ENCODE measurements at places on chromosomes 13 and 19. TPM values are rescaled to one million over a fixed set of nuclear protein-coding genes. Genes with fewer than 3 reads are reported as not detected.

DNA sequence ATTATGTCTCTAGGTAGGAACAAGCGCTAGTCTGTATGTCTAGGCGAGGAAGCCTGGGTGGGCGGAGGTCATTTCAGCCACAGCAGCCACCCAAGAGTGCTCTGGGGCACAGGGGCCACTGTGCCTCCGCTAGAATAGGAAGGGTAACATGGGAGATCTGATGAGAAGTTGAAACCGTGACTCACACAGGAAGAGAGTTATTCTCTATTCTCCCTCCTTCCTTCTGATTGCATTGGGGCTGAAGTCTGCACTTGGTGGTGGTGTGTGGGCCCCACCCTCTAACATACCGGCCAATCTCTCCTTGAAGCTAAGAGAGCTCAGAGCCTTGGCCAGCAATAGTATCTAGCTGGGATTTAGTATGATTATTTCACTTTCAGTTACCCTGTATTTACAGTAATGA, 20.3 kb upstream of the GGACT start:
- no peak for DNase-seq

DNA sequence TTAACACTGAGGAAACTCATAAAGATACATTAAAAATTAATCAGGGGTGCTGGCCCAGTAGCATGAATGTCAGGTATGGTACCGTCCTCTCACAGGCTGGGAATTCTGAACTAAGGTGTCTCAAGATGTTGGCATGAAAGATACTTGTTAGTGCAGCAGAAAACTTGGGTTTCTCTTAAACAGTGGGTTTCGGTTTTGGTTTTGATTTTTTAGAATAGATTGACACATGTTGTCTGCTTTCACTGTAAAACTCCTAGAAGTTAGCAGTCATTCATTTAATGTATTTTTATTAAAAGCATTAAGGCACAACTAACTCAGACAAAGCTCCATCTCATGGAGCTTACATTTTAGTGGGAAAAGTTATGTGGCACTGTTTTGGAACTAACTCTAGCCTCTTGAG, 3.5 kb upstream of the OBI1 start:
- DNase-seq: no peak

GRCh38 chr13:42969565-42970172, 22.4 kb downstream of the EPSTI1 start:
- DNase-seq: peak; percentile 54

DNA sequence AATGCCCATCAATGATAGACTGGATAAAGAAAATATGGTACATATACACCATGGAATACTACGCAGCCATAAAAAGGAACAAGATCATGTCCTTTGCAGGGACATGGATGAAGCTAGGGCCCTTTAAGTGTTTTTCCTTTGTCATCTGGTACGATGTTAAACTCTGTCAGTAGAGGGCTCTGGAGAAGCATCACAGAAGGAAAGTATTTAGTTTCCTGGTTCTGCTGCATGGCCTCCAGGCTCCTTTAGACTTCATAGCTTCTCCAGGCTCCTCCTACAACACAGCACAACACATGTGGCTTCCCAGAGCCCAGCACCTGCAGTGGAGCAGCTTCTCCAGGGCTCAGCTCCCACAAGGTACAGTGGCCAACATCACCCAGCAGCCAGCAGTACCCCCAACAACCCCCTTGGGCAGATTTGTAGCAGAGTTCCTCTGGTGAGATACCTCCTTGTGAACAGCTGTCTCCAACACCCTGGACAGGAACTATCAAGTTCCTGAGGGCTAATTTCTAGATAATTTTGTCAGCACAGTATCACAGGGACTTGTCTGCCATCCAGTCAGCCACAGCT, 63.4 kb downstream of the KCTD12 start:
- DNase-seq: no peak

- peak; percentile 28 for DNase-seq
Measured at GRCh38 chr13:98216135-98216565, 39.1 kb upstream of the RNF113B start.

DNA sequence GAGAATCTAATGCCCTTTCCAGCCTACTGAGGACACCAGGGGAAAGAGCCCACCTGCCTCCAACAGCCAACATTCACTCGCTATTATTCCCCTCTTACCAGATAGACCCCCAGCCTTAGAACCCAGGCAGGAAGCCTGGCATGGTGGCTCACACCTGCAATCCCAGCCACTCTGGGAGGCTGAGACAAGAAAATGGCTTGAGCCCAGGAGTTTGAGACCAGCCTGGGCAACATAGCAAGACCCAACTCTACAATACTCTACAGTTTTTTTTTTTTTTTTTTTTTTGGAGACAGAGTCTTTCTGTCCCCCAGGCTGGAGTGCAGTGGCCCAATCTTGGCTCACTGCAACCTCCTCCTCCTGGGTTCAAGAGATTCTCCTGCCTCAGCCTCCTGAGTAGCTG, 3.5 kb upstream of the LMNB2 start:
- no peak for DNase-seq

- no peak for DNase-seq
Measured at GRCh38 chr13:23583491-23583890, 13.3 kb downstream of the TNFRSF19 start.

- DNase-seq: no peak
Measured at GRCh38 chr13:49584771-49585182, 581 bp downstream of the RCBTB1 start.

- DNase-seq: no peak
Measured at GRCh38 chr13:110572778-110573118, 11.2 kb upstream of the RAB20 start.

- DNase-seq: no peak
Measured at GRCh38 chr13:93476175-93476574, 249.6 kb downstream of the GPC6 start.

DNA sequence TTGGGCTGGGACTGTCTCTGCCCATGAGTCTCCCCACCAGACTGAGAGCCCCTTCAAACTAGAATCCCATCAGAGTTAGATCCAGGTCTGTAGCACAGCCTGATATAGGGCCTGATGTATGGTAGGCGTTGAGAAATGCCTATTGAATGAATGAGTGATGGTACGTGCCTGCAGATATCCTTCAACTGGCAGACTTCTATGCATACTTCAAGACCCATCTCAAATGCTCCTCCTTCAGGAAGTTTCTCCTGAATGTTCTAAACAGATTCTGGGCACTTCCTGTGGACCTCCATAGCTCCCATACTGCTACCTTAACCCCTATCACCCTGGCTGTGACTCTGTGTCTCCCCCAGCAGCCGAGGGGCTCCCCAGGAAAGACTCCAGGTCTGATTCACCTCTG, 48.2 kb downstream of the KCNC3 start:
- DNase-seq: no peak

DNA sequence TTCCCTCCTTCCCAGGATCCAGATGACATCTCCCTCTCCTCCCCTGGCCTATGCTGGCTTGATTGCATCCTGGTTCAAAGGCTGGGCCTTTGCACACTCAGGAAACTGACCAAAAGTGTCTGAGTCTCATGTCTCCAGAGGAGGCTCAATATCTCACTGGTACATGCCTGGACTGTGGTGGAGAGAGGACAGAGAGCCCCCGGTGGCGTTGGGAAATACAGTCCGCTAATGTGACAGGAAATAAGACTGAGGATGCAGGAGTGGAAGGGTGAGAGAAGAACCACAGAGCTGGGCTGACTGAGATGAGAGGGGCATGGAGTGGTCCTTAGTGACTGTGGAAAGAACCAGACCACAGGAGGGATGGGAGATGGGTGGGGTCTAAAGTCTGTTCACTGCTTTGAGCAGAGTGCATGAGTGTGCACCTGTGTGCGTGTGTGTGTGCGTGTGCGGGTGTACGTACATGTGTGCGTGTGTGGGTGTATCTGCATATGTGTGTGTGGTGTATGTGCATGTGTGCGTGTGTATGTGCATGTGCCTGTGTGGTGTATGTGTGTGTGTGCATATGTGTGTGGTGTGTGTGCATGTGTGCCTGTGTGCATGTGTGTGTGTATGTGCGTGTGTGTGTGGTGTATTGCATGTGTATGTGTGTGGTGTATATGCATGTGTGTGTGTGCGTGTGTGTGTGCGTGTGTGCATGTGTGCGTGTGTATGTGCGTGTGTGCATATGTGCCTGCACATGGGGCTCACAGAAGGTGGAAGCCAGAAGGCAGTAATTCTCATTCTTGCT, 1.9 kb downstream of the SIGLEC5 start:
- DNase-seq: no peak

DNA sequence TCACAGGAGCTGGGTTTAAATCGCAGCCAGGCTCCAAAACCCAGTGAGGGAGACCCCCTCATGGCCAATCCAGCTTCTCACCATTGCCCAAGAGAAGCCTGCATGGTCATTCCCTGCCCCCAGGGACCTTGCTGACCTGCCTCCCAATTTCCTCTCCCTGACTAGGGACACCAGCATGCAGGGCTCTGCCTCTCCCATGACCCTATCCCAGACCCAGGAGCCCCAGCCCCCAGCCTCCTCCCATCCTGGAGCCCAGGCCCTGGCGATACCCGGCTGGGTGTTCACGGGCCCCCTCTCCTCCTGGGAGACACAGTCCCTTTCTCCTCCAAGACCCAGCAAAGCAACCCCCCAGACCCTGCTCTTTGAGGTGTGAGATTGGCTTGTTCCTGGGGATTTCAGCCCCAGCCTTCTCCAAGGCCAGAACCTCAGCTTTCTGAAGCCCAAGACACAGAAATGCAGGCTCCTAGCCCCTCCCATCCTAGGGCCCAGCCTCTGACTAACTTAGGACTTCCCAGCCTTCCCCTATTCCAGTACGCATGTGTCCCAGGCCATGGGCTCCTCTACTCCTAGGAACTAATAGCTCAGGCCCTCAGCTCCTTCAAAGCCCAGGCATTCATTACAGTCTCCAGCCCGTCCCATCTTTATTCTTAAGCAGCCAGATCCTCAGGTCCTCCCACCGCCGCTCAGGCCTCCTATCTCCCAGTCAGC, 1.1 kb downstream of the GYS1 start:
- DNase-seq: peak; percentile 49

DNA sequence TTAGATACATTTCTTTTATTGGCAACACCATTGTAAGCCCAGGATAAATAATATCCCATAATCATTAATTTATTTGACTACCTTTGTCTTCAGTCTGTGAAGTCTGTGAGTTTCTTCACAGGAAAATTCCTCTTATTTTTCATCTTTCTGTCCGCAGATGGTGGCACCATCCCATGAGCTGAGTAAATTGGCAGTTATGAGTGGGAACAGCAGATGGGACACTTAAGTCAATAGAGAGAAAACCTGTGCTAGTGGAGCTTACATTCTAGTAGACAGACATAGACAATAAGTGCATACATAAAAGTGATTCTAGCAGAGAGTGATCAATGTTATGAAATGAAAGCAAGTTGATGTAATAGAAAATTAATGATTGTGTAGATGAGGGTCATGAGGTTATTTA, 638.2 kb upstream of the MIR17HG start:
- no peak for DNase-seq

DNA sequence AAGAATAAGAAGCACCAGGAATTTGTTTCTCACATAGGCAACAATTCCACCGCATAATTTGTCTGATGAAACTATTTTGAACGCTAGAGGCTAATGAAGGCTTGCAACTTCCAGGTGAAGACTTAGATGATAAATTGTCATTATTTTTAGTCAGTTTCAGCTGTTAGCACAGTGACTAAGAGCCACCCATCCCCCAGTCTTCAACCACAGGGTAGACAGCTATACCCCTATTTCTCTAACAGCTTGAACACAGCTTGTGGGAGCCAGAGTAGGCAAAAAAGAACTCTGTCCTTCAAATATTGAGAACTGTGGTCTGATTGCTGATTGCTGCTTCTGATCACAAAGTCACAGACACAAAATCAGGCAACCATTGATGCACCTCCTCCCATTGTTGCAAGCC, 1124.8 kb upstream of the PRR20A start:
- DNase-seq: no peak

DNA sequence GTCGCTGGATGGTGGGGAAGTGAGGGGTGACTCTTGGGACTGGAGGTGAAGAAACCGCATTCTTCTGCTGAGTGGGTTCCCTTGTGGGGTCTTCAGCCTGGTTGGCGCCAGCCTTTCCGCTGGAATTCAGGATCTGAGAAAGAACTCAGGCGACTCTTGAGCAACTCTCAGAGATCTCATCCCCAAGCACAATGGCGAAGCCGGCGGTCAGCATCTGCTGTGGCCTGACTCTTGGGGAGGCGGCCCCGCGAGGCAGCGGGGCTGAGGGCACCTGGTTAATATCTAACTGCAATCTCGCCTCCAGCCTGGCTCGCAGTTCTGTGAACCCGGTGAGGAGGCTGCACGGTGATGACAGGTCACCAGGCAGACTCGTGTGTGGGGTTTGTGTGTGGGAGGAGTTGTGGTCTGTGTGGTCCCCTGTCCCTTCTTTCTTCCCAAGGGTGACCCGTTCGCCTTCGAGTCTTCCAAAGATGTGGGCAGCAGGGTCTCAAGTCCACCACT, 883 bp downstream of the ZNF441 start:
- peak; percentile 50 for DNase-seq

GRCh38 chr19:5094768-5095567, 126.1 kb downstream of the KDM4B start:
- DNase-seq: no peak

GRCh38 chr13:20305587-20305986, 73.5 kb upstream of the GJB6 start:
- DNase-seq: no peak

- DNase-seq: no peak
Measured at GRCh38 chr13:83220241-83220640, 662.0 kb downstream of the SLITRK1 start.

GRCh38 chr13:26485786-26486185, 71.7 kb upstream of the WASF3 start:
- no peak for DNase-seq

DNA sequence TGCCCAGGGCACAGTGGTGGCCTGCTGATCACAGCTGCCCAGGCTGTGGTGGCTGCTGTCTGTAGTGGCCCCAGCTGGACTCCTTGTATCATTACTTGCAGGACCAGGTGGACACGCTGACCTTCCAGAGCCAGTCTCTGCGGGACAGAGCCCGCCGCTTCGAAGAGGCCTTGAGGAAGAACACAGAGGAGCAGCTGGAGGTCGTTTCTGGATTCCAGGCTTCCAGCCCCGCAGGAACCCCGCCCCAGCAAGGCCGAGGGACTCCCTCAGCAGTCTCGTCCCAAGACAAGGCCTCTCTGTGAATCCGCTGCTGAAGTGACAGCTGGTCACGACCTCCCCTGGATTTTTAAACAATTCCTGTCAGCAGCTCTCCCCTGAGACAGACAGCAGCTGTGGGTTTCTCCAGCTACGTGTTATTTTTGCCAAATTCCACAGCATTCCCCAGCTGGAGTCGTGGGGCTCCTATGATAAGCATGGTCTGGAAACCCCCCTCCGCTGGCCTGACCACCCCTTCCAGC, 98.3 kb downstream of the SLC7A1 start:
- DNase-seq: peak; percentile 83

- DNase-seq: no peak
Measured at GRCh38 chr13:67119481-67119894, 110.6 kb downstream of the PCDH9 start.

The CFAP97D2 gene
- total RNA-seq: not detected

The IL4I1 gene
- total RNA-seq: 0.24 TPM

The NCAN gene
- not detected for total RNA-seq

The RASL11A gene
- total RNA-seq: 18.6 TPM

The WDR87 gene
- total RNA-seq: not detected

The ZNF547 gene
- total RNA-seq: 4.7 TPM

The TPTE2 gene
- not detected for total RNA-seq

The LYL1 gene
- total RNA-seq: 2.9 TPM

The DMRTC2 gene
- not detected for total RNA-seq

The ITGBL1 gene
- total RNA-seq: 2.9 TPM

The ZFP14 gene
- total RNA-seq: 4.7 TPM

The C19orf67 gene
- not detected for total RNA-seq

The PROZ gene
- total RNA-seq: not detected

The MBD3L2B gene
- not detected for total RNA-seq

The RGS9BP gene
- total RNA-seq: 0.31 TPM

The NCR1 gene
- total RNA-seq: not detected

The CGB2 gene
- total RNA-seq: not detected

Measured in ovary (tissue), 10 donors.